ENCODE measurements at places on chromosomes 6 and 20.

- DNase-seq, result peak; percentile 3
These were observed 23.5 kb downstream of the CFAP206 start for GRCh38 chr6:87431263-87431662.

DNA sequence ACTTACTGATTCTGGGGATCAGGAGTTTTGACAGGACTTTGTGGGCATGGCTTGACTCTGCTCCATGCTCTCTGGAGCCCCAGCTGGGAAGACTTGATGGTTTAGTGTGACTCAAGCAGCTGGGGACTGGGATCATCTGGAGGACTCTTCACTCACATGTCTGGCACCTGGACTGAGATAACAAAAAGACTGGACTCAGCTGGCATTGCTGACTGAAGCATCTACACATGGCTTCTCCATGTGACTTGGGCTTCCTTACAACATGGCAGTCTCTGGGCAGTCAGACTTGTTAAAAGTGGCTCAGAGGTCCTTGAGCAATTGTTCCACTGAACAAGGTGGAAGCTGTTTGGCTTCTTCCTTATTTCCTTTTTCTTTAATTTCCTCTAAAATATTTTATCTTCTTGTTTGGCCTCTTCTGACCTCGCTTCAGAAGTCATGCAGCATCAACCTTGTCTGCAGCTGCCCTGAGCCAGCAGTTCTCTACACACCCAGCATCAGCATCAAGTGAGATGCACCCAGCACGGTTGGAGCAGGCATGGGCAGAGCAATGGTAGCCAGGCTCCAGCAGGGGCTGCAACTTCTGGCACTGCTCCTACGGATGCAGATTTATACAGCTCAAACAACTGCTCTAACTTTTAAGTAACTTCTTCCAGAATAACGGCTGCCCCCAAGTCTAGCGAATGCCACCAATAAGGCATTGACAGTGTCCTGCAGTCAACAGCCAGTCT lies 5.6 kb upstream of the HM13 start:
- no peak for DNase-seq

DNA sequence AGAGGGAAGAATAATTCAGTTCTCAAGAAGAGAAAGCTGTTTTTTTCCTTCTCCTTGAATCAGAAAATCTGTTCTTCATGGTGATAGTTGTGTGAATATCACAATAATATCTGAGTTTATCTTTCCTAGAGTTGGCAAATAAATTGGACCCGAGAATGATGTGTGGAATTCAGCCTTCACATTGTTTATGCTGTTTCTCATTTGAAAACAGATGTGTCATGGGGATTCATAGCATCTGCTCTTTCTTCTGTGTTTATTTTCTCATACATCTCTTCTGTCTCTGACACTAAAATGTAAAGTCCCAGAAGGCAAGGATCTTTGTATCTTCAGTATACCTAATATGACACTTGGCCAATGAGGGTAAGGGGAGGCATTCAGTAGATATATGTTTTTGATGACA lies 103.6 kb upstream of the SGK1 start:
- peak; percentile 67 for DNase-seq

DNA sequence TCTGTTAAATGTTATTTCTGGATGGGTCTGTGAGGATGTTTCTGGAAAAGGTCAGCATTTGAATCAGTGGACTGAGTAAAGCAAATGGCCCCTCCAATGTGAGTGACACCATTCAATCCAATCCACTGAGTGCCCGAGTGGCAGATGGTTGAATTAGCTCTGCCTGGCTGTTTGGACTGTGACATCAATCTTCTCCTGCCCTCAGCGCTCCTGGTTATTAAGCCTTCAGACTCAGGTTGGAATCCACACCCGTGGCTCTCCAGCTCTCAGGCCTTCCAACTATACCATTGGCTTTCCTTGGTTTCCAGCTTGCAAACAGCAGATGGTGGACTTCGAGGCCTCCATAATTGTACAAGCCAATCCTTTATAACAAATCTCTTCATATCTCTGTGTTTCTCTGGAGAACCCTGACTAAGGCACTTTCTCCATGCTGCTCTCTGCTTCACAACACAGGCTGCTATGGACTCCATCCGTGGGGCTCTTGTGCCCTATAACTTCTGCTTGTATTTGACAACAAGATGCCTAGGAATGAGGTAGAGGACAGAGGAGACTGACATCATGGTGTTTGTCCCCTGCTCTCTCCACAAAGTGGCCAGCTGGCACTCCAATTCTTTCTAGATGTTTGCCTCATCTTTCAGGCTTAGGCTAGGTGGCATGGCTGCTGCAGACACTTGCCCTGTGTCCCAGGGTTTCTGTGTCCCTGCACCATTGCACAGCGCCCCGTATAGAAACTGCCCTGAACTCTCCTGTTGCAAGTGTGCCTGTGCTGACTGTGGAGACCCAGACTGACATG lies 4.8 kb upstream of the CSTL1 start:
- DNase-seq, result no peak

- DNase-seq, result no peak
These were observed 116.2 kb downstream of the GMDS start for GRCh38 chr6:2129182-2129621.

DNA sequence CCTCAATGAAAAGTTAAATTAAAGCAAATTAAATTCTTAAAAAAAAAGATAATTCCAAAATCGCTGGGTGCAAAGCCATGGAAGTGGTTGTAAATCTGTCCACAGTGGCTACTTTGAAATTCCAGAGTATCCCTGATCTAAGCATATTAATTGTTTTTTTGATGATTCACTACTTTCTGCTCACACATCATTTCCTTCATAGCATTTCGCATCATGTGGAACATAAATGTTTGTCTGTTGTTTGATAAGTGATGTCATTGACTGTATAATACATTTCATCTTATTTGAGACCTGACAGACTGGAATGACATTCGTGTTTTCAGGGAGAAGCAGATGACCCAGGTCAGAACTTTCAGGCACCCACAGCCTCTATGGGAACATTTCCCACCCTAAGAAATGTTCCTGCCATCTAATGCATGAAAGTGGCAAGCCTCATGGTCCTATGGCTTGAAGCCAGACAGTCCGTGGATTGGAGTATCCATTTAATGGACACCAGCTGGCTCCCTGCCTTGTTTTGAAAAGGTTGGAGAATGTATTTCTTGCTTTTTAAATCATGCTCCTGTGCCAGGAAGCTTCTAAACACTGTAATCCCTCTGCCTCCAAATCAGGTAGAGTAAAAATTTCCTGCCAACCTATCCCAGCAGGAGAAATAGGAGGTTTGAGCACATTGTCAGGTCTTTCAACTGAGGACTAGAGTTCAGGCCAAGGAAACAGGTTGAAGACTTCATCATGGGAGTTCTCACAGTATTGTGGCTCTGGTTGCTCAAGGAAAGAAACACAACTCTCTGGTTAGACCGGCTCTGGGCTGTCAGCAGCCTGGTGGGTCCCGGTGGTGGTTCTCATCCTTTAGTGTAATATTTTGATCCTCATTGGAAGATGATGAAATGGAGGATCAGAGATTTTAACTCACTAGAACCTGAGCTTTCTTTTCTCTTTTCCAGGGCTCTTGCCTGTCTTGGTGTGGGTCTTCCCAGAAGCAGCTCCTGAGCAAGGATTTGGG lies 157.9 kb downstream of the SLC24A3 start:
- no peak for DNase-seq

GRCh38 chr20:41174782-41175181 lies 37.4 kb downstream of the PLCG1 start:
- DNase-seq, result no peak

GRCh38 chr6:145270464-145270863 lies 464.9 kb downstream of the EPM2A start:
- DNase-seq, result no peak

DNA sequence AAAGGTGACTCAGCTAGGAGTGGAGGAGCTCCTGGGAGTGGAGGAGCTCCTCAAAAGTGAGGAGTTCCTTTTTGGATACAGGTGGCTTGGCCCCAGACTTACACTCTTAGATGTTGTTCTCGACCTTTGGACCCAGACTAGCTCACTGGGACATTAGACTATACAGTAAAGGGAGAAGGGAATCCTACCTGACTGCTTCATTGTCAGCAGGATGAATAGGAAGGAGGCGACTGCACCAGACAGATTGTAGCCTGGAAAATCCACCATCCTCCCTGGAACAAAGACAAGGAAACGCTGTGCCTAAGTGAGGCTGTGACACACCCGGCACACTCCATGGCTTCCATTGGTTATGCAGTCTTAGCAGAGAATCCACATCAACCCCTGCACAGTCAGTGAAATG lies at the start of gene BTNL2:
TSS of gene BTNL2 (minus strand) at position 325 of the 400 bp plus-strand sequence. CDS start at position 267, 58 bp downstream.
- no peak for DNase-seq

- no peak for DNase-seq
These were observed 1.4 kb upstream of the SRXN1 start for GRCh38 chr20:654417-654750.

GRCh38 chr6:154991207-154991606 lies 3.9 kb upstream of the TIAM2 start:
- no peak for DNase-seq

GRCh38 chr6:52419809-52420667 lies at the start of gene EFHC1:
TSS of gene EFHC1 (plus strand) at chr6:52420342. CDS start at chr6:52420411, 69 bp downstream.
- peak; percentile 99 for DNase-seq
